Gastroesophageal sphincter (tissue), 4 donors: ENCODE measurements at places on chromosomes 2 and 18.

DNA sequence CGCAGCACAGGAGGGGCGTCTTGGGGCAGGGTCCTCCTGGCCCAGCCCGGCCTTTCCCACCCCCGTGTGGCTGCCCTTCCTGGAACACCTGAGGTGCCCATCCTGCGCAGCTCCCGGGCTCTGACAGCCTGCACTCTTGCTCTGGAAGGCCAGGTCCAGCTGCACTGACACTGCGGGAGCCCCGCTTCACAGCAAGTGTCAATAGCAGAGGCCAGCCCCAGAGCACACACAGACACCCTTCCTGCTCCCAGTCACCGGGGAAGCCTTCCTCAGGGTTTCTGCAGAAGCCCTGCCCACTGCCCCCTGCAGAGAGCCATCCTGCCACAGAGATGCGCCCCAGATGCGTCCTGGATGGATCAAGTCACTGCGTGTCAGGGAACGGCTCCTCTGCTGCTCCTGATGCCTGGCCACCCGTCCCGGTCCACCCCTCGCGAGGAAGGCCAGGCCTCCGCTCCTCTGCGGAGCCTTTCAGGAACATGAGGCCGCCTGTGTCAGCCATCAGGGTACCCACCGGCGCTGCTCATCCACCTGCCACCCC lies 519.2 kb upstream of the MYT1L start:
- no peak for ATAC-seq

DNA sequence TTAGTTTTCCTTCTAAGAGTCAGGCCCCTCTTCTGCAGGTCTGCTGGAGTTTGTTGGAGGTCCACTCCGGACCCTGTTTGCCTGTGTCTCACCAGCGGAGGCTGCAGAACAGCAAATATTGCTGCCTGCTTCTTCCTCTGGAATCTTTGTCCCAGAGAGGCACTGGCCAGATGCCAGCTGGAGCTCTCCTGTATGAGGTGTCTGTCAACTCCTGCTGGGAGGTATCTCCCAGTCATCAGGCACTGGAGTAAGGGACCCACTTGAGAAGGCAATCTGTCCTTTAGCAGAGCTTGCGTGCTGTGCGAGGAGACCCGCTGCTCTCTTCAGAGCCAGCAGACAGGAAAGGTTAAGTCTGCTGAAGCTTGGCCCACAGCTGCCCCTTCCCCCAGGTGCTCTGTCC lies 4.8 kb downstream of the REG1B start:
- no peak for ATAC-seq

GRCh38 chr2:206555721-206556120 lies 86.6 kb upstream of the FAM237A start:
- no peak for ATAC-seq

DNA sequence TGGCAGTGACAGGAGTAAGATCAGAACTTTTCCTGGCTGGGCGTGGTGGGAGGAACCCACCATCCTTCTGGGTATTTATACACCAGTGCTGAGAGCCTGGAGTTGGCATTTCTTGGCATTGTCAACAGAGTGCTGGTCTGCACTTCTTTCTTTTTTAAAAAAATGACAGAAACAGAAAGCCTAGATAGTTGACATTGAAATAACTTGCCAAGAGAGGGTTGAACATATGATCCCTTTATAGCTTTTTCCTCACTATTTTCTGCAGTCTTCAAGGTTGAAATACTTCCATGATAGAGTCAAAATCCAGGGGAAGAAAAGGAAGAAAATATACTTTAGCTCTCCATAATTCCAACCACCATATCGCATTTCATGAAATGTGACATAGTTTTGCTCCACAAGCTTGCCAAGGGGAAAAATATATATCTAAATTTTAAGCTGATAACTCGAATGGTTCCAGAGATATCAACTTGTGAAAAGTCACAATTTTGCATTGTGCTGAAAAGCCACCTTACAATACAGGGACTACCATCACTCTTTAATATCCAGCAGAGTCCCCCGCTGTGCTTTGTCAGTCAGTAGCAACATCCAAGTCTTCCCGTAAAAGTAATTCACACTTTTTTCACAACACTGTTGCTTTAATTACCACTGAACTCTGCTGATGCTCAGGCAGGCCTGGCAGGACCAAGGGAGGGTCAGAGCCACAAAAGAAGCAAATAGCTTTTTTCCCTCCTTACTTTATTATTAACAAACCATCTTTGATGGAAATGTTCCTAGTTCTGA lies 764.9 kb upstream of the FANCL start:
- no peak for ATAC-seq

DNA sequence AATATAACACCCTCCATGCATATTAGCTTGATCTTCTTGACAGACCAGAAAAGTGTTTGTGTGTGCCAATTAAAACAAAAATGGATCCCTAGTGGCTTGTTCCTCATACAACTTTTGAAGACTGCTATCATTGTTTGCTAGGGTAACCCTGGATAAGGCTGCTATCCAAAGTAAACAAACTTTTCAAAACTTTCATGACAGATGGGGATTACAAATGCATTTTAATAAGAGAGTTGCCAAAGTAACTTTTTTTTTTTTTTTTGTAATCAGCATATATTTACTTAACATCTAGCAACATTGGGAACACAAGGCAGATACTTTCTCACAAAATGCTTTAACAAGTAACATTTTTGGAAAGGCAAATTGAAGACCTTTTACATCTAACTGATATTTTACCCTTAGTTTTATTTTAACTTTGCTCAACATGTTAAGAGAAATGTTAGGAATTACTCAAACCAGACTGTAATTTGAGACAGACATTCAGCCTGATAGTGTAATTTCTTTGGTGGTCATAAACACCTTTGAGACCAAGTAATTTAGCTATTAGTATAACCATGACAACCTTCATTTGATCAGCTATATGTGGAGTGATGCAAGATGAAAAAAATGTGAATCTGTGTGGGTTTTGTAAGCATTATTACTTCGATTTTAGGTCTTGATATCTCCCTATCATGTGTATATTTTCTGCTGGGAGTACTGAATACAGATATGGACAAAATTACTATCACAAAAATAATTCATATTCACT lies 300.9 kb downstream of the ARHGAP15 start:
- no peak for ATAC-seq

DNA sequence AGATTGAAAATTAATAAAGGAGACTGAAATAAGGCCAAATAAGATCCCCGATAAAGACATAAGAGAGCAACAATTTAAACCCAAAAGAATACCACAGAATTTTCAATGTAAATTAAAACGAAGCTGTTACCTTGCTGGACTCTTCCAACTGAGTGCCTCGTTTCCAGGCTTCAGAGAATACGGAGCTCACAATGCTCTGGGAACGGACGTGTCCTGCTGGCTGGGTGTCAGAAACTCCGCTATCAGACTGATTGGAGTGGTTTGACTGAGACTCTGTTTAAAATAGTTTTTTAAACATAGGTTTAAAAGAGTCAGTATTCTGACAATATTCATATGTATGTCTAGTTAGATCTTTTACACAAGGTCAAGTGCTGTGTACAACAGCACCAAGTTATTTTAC lies 90.4 kb downstream of the RAPH1 start:
- ATAC-seq: no peak

DNA sequence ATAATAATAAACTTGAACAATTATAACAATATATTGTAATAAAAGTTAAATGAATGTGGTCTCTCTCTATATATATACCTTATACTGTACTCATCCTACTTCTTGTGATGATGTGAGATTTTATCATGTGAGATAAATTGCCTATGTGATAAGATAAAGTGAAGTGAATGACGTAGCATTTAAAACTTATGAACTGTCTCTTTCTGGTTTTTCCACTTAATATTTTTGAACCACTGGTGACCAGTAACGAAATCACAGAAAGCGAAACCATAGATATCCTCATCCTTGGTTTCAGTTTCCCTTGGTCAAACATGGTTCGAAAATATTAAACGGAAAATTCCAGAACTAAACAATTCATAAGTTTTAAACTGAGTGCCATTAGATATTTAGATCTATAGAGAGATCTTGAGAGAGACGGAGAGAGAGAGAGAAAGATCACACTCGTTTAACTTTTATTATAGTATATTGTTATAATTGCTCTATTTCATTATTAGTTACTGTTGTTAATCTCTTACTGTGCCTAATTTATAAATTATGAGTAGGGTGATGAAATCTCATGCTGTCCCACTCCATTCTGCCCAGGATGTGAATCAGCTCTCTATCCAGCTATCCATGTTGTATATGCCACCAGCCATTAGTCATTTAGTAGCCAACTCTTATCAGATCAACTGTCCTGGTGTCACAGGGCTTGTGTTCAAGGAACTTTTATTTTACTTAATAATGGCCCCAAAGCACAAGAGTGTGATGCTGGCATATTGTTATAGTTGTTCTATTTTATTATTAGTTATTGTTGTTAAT lies 156.8 kb downstream of the THADA start:
- ATAC-seq: no peak

- no peak for ATAC-seq
Observed at GRCh38 chr2:127859712-127860085, 1.7 kb upstream of the POLR2D start.

DNA sequence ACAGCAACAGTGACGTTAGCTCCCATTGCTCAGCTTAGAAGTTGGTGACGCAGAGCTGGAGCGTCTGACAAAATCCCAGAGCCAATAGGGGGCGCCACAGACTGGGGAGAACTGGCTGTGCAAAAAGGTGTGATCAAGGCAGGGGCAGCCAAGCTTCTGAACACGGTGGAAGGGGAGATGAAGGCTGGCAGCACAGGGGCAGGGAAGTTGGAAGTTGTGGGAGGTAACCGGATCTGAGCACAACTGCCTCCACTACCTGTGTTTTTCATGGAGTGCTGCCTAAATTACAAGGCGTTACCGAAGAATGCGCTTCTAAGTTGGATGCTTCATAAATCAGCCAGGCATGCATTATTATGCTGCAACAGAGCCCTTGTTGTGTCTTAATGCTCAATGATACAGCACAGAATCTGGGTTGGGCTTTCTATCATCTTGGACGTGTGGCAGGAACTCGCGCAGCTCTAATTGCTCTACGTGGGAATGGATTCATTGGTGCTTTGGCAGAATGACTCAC lies 370.0 kb downstream of the SLC4A3 start:
- ATAC-seq: no peak

GRCh38 chr2:86752934-86753333 lies 32.8 kb downstream of the RMND5A start:
- no peak for ATAC-seq

DNA sequence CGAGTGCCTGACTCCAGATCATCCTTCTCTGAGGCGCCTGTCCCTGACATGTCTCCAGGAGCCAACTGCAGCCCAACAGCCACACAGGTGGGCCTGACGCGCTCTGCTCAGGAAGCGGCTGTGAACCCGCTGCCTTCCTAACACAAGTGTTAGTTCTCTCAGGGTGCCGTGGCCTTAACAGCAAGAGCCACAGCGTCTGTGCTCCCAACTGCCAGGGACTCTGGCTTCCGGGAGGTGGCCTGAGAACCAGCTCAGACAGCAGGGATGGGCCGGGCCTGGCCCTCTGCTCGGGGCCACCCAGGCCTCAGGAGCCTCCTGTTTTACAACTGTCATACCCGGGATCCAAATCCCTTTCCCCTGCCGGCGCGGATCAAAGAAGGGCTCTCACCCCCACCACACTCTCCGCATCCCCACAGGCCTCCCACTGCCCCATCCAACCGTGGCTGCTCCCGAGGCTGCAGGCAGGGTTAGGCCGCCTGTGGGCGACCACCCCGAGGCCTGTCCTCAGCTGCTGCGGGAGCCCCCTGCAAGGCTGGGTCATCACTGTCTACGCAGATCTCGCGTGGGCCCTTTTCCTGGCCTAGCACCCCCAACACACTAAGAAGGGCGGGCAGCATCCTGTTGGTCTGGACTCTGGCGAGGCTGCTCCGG lies 114.2 kb upstream of the ZNF236 start:
- ATAC-seq: no peak

- ATAC-seq: no peak
Observed at GRCh38 chr2:151649966-151650365, 84.3 kb downstream of the NEB start.

DNA sequence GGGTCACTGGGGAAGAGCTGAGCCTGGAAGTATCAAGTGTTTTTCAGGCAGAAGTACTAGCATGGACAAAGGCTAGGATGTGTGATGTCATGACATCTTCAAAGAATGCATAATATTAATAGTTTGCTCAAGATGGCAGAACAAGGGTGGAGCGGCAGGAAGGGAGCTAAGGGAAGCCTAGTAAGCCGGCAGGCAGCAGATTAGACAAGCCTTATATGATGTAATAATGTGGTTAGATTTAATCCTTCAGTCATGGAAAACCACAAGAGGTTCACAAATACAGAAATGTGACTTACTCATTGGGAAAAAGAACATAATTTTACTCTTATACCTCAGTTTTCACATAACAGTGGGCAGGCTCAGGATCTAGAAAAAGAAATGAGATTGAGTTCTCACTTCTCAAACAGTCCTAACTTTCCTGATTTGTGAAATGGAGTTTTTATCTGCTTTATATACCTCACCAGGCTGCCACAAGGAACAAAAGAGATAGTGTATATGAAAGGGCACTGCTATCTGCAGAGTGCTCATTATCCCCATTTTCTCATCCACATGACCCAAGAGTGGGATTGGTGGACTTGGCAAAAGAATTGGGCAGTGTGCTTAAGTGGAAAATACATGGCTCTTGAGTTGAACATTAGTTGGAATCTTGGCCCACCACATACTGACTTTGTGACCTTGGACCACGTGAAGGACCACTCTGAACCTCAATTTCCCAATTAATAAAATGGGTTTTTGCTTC lies 89.1 kb upstream of the LHCGR start:
- ATAC-seq: no peak

GRCh38 chr2:3959372-3959771 lies 256.0 kb downstream of the DCDC2C start:
- ATAC-seq: no peak

DNA sequence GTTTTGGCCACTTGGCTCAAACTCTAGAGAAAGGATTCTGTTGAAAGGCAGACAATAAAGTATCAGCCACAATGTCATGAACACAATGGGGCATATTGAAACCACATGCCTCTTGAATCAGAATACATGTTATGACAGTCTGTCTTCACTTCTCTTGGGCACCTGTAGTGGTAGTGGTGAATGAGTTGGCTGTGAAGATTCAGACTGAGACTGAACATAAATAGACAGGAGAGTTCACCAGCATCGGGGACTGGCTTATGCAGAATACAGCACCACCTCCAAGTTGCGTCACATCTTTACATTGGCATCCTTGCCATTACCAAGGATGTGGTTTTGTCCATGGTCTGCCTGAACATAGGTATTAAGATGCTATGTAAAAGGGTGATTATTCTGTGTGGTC lies 336.8 kb downstream of the MYCN start:
- ATAC-seq: no peak

- ATAC-seq: no peak
Observed at GRCh38 chr2:207865210-207865609, 95.5 kb upstream of the FZD5 start.
